ENCODE measurements at places on chromosomes 7 and 10.
A peak's percentile ranks its signal among the peaks of the same experiment; 100 is the strongest.

DNA sequence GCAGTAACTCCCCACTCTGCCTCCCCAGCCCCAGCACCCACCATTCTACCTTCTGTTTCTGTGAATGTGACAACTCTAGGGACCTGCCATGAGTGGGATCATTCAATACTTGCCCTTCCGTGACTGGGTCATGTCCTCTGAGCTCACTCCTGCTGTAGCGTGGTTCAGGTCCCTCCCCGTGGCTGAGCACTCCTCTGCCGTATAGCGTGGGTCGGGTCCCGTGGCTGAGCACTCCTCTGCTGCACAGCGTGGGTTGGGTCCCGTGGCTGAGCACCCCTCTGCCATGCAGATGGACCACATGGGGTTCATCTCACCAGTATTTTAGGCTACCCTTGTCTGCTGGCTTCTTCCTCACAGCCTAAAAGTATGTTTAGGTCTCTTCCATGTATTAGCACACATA, 43.0 kb downstream of the INSIG1 start:
- DNase-seq, result no peak

DNA sequence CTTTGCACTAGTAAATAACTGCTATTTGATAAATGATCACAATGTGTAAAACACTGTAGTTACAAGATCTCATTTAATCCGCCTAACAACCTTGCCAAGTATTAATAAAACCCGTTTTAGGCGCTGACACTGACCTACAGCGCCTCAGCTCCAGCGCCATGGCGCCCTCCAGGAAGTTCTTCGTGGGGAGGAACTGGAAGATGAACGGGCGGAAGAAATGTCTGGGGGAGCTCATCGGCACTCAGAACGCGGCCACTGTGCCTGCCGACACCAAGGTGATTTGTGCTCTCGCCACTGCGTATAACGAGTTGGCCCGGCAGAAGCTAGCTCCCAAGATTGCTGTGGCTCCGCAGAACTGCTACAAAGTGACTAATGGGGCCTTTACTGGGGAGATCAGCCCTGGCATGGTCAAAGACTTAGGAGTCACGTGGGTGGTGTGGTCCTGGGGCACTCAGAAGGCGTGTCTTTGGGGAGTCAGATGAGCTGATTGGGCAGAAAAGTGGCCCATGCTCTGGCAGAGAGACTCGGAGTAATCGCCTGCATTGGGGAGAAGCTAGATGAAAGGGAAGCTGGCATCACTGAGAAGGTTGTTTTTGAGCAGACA, 1.1 kb upstream of the TNPO3 start:
- no peak for DNase-seq

DNA sequence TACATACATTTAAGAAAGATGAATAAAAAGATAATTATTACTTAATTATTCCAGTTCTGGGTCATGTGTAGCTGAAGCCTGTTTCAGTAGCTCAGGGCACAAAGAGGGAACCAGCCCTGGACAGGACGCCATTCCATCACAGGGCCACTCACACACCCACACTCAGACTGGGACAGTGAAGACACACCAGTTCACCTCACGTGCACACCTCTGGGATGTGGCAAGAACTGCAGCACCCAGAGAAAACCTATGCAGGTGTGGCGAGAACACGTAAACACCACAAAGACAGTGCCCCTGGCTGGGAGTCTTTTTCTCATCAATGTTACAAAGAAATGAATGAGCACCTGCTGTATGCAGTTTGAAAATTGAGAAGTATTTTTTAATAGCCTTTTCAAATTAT, 1.6 kb upstream of the IDI1 start:
- no peak for DNase-seq

DNA sequence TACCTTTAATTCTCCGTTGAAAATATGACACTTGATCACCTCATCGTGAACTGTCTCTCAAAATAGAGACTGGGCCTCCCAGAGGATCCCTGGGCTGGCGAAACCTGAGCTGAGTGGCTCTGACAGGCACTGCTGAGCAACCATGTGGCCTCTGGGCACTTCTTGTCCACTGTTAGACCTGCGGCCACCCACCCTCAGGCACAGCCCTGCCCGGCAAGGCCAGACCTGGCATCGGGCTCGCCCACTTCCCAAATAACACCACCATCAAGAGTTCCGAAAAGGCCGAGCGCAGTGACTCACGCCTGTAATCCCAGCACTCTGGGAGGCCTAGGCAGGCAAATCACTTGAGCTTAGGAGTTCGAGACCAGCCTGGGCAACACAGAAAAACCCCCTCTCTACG, 82.5 kb downstream of the COBL start:
- DNase-seq, result no peak

- DNase-seq, result peak; percentile 79
Observed at GRCh38 chr7:584122-584465, 64.4 kb upstream of the PDGFA start.

DNA sequence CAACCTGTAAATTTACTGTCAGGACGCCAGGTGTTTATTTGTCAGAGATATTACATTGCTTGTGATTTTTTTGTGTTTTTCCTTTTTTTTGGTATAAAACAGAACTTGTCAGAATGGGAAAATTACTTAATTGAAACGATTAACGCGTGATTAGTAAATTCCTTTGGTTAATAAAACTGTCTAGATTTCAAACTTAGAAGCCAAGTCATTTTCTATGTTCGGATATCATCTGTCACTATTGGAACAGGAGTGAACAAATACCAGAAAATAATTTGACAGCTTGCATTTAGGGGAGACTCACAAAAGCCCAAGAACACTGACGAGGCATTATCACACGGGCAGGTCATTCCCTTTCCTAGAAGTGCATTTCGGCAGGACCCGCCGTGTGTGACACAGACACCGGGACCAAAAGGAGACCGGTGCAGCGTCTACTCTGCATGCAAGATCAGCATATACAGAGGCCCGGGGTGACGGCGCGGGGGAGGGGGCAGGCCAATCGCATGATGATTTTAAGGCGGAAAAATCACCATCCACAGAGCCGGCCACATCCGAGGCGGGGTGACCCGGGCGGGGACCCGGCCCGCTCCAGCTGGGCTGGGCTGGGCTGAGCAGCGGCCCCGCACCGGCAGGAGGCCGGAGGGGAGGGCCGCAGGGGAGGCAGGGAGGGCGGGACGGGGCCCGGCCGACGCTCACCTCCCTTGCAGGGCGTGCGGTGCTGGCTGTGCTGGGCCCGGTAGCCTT, 841 bp downstream of the GLUD1 start:
- DNase-seq, result peak; percentile 70

DNA sequence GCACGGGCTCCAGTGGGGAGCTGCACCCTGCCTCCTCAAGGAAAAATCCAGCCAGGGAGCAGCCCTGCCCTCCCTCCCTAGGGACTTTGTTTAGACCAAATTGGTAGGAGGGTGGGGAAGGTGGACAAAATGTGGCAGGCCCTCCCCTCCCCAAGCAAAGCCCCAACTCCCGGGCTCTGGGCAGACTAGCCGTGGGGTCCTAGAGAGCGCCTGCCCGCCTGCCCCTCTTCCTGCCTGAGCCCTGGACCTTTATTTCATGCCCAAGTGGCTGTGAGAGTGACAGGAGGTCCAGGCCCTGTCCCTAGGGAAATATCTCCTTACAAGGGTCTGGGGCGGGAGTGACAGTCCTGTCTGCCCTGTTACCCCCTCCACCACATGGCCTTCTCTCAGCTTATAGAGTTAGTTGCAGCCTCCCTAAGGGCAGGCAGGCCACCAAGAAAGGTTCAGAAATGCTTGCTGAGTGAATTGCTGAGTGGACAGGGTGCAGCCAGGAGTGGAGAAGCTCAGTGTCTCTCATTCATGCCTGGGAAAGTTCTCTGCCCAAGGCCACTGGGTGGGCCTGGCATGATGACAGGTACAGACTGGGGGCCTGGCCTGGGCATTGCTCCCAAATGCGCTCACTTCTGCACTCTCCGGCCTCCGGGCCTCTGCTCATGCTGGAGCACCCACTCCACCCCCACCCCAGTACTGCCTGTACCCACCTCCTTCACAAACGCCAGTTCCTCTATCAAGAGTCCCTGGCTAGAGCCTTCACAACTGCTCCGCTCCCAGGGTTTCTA, 25.2 kb downstream of the DNAJB12 start:
- DNase-seq, result no peak

DNA sequence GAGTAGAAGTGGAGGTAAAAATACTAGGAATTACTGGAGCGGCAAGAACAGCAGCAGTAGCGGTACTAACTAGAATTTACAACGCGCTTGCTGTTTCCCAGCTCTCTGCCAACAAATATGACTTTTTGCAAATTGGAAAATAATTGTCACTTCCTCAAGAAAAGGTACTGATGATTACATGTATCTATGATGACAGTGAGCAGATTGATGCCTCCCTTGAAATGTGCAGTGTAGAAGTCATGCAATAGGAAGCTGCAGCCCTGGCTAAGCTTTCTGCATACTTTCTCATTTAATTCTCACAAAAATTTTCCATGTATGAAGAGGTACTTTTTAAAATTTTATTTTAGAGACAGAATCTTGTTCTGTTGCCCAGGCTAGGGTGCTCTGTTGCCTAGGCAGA, 49.9 kb downstream of the ANK3 start:
- no peak for DNase-seq

GRCh38 chr10:5948208-5948585, 29.1 kb downstream of the IL15RA start:
- DNase-seq, result no peak

GRCh38 chr7:78636727-78637126, 816.7 kb downstream of the MAGI2 start:
- no peak for DNase-seq

DNA sequence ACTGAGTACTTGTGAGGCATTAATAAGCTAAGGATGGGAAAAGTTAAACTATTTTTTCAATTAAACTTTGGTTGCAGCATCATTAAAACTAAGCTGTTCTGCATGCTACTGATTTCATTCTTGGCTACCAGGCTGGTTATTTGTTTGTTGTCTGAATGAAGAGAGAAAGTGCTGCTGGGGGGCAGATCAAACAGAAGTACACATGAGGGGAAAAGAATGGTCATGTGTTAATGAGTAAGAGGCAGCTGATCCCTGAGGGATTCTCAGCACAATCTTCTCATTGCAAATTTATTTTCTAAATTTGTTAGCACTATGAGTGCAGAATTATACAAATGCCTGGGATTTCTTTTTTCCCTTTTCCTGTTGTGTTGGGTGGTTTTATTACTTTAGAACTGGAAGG, 213.2 kb upstream of the HPS1 start:
- no peak for DNase-seq

GRCh38 chr7:26378016-26378415, 86.4 kb downstream of the SNX10 start:
- no peak for DNase-seq

DNA sequence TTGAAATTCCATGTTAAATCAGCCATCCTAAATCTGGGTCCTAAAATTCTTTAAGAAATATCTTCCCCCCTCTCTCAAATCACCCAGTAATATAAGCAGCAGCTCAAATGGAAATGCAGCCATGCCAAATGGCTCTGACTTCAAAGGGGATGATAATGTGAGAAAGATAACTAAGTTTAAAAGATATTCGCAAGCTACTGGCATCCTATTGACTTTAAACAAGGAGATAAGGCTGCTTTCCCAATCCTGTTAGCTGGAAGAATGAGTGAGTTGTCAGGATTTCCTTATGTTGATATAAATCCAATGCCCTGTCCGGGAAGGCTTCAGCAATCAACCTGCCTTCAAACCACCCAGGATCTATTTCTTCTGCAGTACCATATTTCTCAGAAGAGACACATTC, 172.0 kb downstream of the FANK1 start:
- no peak for DNase-seq

GRCh38 chr7:127755521-127755920, 103.5 kb downstream of the SND1 start:
- no peak for DNase-seq

- no peak for DNase-seq
Observed at GRCh38 chr7:44472843-44473242, 17.6 kb downstream of the NUDCD3 start.

DNA sequence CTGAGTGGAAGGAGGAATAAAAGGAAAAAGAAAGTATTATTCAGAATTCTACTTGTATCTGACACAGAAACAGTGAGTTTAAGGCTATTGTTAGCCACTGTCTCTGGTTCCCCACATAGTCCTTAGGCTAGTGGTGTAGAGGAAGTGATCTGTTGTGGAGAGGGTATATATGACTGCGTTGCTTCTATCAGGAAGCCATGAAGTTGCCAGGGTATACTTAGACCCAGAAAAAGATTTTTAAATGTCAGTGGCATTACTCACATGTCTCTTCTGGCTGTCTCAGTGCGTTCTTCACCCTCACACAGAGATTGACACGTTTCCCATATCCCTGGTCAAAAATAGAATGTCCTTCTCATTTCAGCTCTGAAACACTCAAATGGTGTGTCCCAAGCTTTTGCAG, 72.7 kb downstream of the SEM1 start:
- DNase-seq, result no peak

DNA sequence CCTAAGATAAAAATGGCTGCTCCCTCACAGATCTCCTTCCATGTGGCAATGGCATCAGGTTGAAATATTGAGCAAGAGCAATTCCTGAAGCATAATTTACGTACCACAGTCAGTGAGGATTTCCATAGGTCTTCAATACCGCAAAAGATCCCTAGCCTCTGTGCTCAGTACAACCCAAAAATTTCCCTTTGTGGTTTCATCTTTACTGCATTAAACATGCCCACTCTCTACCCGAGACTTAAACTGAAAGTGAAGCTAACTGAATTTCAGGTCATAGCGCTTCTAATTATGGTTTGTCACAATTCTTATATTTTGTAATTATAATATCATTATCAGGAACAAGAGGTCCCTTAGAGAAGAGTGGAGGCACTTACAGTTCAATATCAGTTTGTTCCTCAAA, 1071.1 kb downstream of the XPNPEP1 start:
- DNase-seq, result no peak

GRCh38 chr7:68730194-68730593, 868.1 kb upstream of the AUTS2 start:
- DNase-seq, result no peak

DNA sequence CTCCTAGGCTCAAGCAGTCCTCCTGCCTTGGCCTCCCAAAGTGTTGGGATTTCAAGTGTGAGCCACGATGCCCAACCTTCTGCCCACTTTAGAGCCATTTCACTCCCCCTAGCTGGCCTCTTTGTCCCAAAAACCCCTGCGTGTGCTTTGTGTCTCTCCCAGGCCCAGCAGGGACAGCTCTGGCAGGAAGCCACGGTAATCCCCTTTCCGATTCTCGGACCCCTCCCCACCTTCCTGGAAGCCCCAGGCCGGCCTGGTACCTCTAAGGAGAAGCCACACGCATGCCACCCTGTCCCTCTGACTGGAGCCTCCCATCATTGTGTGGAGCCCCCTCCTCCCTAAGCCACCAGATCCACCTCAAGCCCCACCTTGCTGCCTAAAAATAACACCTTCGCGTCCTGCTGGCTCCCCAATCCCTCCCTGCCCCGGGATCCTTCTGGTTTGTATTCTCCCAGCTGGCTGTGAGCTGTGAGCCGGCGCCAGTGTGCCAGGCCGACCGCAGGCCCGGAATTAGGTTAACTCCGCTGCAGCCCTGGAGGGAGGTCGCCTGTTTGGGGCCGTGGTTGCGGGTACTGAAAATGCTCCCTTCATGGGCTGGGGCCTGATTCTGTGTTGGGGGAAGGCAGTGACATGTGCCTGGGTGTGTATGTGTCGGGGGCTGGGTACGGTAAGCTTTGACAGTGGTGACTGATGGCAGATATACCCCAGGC, 16.4 kb upstream of the SRRM3 start:
- no peak for DNase-seq

- DNase-seq, result no peak
Observed at GRCh38 chr7:117184367-117184766, 138.5 kb downstream of the WNT2 start.

Data from stimulated activated CD8-positive, alpha-beta memory T cell treated with anti-CD3 and anti-CD28 coated beads, Interleukin-2, amount 100 ng/mL, for 48 hours (primary cell).